Suppressor macrophage (primary cell): ENCODE measurements at places on chromosomes 12 and 14.

- no peak for DNase-seq
These were observed 24.7 kb upstream of the BEGAIN start for GRCh38 chr14:100611811-100612480.

DNA sequence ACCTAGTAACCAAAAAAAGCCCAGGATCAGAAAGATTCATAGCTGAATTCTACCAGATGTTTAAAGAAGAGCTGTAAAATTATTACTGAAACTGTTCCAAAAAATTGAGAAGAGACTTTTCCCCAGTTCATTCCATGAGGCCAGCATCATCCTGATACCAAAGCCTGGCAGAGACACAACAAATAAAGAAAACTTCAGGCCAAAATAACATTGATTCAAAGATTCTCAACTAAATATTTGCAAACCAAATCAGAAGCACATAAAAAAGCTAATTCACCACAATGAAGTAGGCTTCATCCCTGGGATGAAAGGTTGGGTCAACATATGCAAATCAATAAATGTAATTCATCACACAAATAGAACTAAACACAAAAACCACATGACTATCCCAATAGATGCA lies 151.2 kb downstream of the PLCZ1 start:
- DNase-seq = no peak

- DNase-seq = no peak
These were observed 131.1 kb downstream of the MED13L start for GRCh38 chr12:116146386-116146785.

DNA sequence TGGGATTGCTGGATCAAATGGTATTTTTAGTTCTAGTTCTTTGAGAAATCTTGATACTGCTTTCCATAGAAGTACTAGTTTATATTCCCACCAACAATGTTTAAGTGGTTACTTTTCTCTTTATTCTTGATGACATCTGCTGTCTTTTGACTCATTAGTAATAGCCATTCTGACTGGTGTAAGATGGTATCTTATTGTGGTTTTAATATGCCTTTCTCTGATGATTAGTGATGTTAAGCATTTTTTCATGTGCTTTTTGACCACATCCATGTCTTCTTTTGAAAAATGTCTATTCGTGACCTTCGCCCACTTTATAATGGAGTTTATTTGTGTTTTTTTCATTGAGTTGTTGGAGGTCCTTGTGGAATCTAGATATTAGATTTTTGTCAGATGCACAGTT lies 865.7 kb downstream of the SLC6A15 start:
- no peak for DNase-seq

DNA sequence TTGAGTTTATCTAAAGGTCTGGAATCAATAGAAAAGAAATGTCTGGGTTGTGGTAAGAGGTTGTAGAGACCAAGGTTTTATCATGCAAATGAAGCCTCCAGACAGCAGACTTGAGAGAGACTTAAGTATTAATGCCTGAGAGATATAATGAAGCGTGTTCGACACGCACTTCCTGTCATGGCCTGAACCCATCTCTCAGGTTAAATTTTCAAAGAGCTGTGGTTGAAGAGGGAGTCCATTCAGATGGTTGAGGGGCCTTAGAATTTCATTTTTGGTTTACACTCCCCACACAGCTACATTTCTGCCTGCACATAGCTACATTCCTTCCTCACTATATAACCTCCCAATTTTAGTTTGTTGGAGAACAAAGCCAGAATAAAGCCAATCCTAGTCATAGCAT lies 10.1 kb upstream of the CLEC12A start:
- no peak for DNase-seq

- no peak for DNase-seq
These were observed 190.2 kb downstream of the FSCB start for GRCh38 chr14:44316647-44317440.

- DNase-seq = peak; percentile 56
These were observed 815 bp downstream of the C1RL start for GRCh38 chr12:7108003-7108795.

GRCh38 chr14:34633742-34634141 lies 3.8 kb upstream of the SNX6 start:
- DNase-seq = peak; percentile 50

DNA sequence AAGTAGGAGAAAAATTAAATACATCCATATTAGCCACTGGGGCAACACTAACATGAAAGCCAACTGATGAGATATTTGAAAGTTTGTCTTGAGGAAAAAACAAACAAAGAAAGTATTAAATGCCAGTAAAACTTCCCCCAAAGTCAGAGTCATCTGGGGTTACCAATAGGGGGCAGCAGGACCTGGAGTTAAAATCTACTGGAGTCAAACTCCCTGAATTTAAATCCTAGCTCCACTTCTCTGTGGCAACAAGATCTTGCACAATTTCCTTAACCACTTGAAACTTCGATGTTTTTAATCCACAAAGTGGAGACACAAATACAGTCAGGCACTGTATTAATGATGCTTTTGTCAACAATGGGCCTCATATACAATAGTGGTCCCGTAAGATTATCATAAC lies 14.4 kb downstream of the PLEKHG7 start:
- DNase-seq = peak; percentile 53

DNA sequence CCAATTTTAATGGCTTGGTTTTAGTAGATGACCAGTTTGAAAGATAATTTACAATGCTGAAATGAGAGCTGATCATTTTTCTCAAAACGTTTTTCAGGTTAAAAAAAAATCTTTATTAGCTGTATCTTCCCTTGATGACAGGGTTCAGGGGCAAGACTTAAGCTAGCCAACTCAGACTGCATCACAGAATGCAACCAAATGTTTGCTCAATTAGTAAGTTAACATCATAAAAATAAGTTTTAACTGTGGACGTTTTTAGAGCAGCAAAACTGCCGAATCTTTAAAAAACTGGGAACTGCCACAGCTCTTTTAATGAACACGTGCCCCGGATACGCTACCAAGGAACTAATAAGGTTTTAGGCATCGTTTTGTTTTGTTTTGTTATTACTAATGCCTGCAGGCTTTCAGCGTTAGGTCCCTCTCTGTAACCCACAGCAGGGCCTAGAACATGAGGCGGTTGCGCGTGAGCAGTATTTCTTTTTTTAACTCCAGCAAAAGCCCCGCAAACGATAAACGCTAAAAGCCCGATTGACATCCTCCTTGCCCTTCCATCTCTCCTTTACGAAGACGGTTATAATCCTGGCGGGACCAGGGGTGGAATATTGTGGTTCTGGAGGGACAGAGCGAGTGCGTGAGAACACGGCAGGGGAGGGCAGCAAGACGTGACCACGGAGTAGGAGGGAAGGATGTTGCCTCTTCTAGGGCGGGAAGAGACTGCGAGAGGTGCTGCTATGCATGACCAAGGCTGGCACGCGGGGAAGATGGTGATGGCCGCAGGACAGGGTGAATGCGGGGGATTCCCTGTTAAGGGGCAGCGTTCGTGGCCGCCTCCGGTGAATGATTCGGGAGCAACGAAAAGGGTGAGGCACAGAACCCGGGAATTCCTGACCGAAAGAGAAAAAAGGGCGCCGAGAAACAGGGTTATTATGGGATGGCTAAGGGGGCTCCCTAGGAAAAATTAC lies 652 bp downstream of the SUPT16H start:
- peak; percentile 70 for DNase-seq

DNA sequence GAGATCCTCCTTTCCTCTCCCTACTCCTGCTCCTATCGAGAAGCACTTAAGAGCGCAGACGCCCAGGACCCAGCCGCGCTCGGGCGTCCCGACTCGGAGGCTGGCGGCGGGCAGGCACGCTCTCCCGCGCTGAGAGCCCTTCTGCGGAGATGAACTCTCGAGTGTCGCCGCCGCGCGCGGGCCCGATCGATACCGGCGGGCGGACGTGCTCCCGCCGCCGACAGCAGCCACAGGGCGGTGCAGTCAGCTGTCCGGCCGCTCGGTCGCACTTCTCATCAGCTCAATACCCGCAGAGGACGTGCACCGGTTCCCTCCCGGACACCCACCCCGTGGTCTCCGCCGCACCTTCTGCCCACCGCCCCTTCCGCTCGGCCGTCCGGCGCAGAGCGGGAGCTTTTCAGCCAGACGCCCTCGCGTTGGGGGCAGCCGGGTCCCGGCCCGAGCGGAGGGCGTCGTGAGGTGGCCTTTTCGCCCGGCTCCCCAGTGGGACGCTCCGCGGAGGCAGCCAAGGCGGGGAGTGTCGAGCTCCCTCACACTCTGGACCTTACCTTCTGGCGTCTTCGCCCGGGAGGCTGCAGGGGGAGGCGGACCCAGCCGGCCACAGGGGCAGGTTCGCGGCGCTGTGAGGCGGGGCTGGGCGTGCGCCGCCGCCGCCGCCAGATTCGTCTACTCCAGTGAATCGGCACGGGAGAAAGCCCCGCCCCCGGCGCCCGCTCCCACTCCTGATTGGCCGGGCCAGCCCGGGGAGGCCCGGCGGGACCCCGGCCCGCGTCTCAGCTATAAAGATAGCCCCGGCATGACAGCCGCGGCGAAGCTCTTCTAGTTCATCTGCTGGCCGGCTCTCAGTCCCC lies at the start of gene INSM2:
Gene INSM2 (plus strand): TSS at position 808 of the 851 bp plus-strand sequence. CDS start 89 bp downstream, outside the sequence.
- peak; percentile 31 for DNase-seq

GRCh38 chr14:72049462-72049861 lies 117.2 kb downstream of the RGS6 start:
- peak; percentile 7 for DNase-seq

DNA sequence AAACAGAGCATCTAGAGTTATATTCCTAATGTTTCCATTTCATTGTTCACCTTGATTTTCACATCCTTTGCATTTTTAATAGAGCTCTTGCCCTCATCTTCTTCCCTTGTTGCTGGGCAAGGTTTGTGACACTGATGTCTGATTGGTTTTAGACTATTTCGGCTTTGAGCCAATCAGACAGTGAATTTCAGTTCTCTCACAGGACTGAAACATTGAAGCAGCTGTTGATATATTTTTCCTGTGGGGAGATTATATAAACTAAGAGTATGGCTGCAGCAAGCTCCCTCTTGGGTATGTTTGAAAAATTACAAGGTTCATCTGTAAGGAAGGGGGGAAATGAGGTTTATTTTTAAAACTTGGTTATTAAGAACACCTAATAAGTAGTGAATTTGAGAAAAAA lies 51.2 kb downstream of the ATF7IP start:
- DNase-seq = no peak

GRCh38 chr14:29857551-29857950 lies 70.1 kb downstream of the PRKD1 start:
- DNase-seq = no peak

DNA sequence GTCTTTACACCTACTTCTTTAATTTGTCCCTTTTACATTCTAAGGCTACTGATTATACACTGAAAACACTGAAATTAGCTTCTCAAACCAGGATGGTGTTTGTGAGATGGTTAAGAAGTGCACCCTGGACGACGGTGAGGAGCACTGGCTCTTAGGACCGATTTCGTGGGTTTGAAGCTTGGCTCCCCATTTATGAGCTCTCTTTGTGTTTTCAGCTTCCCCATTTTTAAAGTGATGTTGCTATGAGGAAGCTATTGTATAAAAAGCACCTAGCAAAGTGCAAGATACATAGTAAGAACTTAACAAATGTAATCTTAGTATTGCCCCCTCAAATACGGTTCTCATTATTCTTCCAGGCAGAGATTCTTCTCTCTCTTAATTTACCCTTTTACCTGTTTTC lies 4.7 kb downstream of the NFYB start:
- peak; percentile 24 for DNase-seq

GRCh38 chr14:69690042-69690441 lies 76.9 kb upstream of the SRSF5 start:
- no peak for DNase-seq

DNA sequence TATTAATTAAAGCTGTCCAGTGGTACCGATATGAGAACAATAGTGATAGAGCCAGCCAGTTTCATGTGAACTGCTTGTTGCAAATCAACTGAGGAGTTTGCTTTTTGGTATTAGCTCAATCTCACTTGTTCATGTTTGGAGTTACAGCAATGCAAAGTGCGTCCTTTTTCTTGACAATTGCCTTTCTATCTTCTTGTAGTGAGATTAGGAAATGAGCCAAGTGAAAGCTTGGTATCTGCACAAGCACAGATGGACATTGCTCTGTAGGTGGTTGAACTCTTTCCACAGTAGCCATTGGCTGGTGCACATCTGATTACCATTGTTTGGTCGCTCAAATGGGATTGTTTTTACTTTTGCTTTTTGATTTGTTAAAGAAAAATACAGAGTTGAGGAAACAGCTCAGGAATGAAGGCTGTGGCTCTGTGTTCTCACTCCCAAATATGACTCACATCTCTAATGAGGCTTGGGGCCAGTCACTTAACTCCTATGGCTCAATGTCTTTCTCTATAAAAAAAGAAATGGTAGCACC lies 241.4 kb downstream of the BMP4 start:
- no peak for DNase-seq

DNA sequence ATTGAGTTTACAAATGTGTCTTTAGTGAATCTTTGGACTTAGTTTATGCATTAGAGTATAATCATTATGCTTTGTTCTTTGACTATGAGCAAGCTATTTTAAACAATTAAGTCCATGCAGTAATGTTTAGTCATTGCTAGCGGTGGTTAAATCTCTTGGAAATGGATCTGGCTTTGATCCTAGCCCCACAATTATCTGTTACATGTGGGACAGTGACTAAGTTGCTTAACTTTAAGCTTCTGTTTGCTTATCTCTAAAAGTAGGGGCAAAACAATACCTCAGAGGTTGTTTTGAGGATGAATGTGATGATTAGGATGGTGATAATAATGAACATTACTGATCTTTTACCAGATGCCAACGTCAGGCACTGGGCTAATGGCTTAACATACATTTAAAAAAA lies 124.2 kb downstream of the NPAS3 start:
- no peak for DNase-seq

DNA sequence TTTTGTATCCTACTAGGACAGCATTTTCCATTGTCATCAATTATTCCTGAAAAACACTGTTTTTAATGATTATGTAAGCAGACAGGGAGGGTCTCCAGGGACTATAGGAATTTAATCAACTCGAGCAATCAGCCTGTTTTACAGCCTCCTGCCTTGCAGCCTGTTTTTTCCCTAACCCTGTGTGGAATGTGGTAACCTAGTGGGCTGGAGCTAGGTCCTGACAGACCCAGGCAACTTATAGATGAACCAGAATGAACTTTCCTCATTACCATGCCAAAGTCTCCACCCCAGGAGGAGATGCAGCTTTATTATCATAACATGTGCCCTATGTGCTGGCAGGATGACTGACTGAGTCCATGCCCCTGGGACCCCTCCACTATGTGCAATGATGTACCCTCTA lies 375.1 kb downstream of the BMP4 start:
- DNase-seq = no peak

- DNase-seq = no peak
These were observed 5.0 kb downstream of the CAND1 start for GRCh38 chr12:67274186-67274585.

- no peak for DNase-seq
These were observed 78.1 kb upstream of the GRIN2B start for GRCh38 chr12:14059548-14059947.

GRCh38 chr14:95956601-95957460 lies 80.2 kb downstream of the TUNAR start:
- DNase-seq = no peak

GRCh38 chr12:52515927-52516831 lies 4.0 kb downstream of the KRT5 start:
- DNase-seq = no peak

GRCh38 chr14:103593577-103593976 lies 30.8 kb downstream of the COA8 start:
- DNase-seq = no peak

- no peak for DNase-seq
These were observed 68.0 kb downstream of the FERMT2 start for GRCh38 chr14:52882824-52883223.

- DNase-seq = no peak
These were observed 140.4 kb upstream of the RTL1 start for GRCh38 chr14:101043891-101044290.

- no peak for DNase-seq
These were observed 26.6 kb downstream of the OR10G3 start for GRCh38 chr14:21553266-21553665.
